ENCODE measurements at places on chromosomes 7 and 10.

DNA sequence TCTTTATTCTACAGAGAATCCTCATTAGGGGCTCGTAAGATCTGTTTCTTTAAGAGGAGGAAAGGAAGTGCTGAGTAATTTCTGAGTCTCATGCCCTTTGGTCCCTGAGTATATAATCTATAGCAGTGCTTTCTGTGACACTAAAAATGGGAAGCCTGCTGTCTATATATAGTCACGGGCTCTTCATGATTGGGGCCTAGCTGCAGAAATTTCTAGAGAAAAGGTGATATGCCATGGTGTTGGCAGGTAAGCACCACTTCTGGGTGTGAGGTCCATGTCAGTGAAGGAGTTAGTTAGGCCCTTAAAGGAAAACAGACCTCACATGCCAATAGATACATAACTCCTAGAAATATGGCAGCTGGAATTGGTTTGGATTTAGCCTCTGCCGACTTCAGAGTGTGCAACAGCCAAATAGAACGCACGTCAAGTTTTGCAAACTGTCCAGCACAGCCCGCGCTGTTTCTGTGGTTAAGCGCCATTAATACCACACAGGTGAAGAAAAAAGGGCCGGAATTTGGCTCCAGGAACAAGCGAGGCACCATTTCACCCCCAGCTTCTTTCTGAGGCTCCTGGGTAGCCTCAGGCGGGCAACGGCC, 123.2 kb downstream of the TACC2 start:
- peak; percentile 84 for DNase-seq

DNA sequence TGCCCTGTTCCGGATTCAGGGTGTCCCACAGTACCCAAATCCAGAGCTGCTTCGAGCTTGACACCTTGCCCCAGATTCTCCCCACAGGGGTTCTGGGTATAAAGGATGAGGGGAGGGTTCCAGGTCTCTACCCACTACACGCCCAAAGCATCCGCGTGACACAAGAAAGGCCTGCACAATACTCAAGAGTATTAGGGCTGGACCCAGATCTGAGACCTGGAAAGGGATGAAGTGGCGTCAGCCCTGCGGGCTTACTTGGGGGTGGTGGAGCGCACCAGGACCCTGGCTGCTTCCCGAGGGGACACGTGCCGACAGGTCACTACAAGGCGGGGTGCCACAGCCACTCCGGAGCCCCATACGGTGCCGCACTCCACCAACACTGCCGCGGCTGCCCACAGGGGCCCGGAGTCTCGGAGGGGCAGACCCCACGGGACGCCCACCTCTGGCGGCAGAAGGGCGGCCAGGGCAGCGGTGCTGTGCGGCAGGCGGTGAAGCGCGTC, 1.3 kb downstream of the TYSND1 start:
- DNase-seq, result peak; percentile 26

DNA sequence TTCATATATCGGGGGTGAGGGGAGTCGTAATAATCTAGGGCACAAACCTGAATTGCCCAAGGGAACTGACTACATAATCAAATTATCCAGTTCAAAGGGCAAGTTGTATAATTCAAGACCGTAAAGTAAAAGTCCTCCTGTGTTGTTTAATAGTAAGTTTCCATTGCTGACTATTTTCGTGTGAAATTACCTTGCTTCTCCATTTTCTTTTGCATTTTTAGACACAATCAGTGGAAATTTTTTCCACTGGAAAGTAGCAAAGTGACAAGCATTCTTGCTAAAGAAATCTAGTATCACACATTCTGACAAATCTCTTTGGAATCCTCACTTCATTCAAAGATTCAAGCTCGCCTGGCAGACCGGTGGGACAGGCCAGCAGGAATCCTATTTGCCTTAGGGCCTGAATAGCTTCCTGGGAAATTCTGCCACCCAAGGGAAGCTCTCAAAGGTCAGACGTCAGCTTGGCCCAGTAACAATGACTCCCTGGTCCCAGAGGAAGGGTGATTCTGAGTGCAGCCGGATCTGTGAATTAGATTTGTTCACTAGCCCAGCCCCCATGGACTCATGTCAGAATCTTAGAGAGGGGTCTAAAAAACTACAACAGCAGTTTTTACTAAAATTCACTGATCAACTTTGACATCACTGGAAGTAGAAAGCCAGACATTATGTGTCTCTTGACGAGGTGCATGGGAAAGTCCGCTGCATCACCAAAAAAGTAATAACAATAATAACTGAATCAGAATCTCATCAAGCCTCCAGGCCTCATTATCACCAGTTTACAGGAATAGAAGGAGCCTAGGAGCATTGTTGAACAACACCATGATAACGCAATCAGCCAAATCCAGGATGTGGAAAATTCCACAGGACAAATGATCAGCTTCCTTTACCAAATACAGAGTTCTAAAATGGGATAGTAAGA, 161.0 kb downstream of the SKIDA1 start:
- peak; percentile 97 for DNase-seq

DNA sequence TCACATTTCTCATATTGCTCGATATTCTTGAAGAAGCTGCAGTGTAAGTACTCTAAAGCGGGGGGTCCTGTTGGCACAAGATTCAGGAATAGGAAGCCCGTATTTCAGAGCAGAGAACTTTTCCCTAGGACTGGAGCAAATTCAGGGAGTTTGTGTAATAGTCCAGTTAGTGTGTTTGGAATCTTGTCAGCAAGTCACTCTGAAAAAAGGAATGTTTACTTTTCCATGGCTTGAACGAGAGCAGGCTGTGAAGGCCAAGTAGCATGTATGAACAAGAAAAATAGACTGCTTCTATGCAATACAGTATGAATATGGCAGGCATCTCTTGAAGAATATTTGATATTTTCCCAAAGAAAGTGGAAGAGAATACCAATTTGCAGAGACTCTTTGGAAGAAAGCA, 39.8 kb downstream of the CDC123 start:
- DNase-seq, result no peak

DNA sequence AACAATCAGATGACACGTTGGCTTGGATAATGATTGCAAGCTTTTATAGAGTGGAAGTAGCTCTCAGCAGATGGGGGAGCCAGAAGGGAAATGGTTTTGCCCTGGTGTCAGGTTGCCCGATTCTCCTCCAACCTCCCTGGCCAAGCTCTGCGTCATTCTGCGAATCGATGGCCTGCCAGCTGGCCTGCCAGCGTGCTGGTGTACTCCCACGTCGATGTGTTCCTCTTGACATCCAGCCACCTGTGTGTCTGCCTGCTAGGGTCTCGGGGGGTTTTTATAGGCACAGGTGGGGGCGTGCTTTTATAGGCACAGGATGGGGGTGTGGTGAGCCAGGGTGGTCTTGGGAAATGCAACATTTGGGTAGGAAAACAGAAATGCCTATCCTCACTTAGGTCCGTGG, 4.6 kb downstream of the NET1 start:
- no peak for DNase-seq

DNA sequence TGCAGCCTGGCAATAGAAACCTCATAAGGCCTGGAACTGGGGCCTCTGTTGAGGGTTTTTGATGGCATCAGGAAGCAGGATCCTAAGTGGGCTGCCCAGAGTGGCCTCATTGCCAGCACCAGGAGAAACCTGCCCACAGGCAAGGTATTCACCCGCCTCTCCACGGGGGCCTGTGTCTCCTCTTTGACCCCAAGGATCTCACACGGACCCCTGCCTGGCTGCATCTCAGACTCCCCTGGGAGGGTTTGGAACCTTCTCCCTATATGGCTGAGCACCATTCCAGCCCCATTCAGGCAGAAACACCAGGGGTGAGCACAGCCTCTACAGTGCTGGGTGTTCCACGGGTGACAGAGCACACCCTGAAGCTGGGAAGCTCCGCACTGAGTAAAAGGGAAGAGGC, 14.6 kb upstream of the C10orf71 start:
- no peak for DNase-seq

GRCh38 chr10:132464256-132465192, 67.5 kb downstream of the PWWP2B start:
- no peak for DNase-seq

DNA sequence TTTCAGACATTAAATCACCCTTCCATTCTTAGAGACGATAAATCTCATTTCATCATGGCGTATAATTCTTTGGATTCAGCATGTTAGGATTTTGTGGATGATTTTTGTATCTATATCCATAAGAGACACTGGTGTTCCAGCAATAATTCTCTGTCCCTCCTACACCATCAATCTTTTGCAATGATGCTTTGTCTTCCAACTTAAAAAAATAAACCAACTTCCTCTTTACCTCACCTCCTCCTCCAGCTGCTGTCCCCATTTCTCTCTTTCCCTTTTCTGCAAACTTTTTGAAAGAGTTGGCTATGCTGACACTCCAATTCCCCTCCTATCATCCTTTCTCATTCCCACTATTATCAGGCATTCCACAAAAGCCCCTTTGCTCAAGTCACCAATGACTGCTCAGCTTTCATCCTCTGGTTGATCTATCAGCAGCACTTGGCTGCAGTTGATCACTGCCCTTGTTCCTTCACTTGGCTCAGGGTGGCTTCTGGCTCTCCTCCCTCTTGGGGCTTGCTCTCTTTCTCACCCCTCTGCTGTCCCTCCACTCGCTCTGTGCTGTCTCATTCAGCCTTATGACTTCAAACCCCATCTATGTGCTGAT, 130.0 kb downstream of the ARHGAP22 start:
- DNase-seq, result no peak

Data from ELR (cell line).